SK-N-MC (cell line): ENCODE measurements at places on chromosomes 5 and 9.

DNA sequence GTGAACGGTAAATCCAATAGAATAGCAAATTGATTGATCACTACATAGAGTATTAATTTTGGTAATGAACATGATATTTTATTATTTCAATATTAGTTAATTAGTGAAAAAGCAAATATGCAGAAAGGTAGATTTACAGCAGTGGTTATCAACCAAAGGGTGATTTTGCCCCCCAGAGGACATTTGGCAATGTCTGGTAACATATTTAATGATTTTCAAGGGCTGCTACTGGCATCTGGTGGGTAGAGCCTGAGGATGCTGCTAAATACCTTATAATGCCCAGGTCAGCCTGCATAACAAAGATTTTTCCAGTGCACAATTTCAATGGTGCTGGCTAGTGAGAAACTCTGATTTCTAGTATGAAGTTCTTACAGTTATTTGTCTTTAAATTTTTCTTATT, 1313.7 kb downstream of the PTPRD start:
- no peak for DNase-seq

GRCh38 chr9:112233769-112234168, 58.7 kb upstream of the SUSD1 start:
- DNase-seq, result no peak

DNA sequence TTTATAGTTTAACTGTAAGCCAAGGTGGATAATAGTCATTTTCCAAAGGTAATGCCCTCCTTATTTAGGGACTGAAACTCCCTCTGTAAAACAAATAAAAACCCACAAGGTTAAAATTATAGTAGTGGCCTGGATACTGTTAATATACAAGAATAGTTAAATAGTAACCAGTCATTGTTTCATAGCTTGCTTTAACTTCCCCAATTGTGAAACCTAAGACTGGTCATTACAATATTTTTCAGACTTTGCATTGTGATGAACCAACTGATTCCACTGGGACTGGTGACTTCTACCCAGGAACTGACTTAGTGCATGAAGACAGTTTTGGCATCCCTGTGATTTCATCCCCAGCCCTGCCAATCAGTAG, 162.6 kb downstream of the SMC2 start:
- no peak for DNase-seq

DNA sequence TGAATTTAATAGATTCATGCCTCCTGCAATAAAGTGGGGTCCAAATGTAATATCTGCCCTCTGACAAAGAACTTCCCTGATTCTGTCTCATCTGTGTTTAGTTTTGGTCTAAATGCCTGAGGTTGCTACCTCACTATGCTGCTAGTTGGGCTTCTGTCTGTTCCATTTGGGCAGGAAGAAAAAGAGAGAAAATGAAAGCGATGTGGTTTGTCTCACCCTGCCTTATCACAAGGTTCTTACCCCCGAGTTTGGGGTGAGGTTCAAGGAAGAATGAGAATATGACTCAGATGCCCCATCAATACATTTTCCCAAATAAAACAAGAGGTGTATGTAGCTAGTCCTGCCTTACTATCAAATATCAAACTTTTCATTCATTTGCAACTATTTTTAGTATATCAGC, 132.1 kb upstream of the MTAP start:
- DNase-seq, result no peak

GRCh38 chr9:81629440-81629839, 59.9 kb downstream of the TLE1 start:
- DNase-seq, result no peak

- DNase-seq, result no peak
These were observed 11.8 kb upstream of the CHD1 start for GRCh38 chr5:98940581-98940980.

DNA sequence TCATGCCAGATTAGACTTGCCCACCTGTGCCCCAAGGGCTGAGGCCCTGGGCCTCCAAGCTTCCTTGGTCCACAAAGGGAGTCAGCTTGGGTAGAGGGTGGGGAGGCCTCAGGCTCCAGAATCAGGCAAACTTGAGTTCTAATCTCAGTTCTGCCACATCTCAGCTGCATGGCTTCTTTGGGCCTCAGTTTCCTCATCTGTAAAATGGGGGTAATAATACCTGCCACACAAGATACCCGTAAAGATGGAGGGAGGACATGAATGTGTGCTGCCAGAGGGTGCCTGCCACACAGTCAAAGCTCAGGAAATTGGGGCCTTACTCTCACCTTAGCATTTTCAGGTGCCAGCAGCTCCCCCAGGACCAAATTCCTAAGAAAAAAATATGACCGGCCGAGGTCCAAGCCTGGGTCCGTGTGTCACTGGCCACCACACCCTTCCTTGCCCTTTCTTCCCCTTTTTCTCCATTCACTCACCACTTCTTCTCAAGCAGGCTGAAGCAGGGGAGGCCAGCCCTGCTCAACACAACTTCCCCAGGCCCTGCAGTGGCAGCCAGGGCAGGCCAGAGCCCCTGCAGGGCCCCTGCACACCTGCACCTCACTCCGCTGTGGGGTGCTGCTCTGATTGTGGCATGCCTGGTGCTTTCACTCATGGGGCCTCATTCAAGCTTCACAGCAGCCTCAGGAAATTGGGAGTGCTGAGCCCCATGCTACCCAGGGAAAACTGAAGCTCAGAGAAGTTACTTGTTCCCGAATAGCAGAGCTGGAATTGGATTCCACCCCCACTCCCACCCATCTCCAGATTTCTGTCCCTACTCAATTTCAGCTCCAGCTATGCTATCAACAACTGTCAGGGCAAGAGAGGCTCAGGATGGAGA, 3.9 kb downstream of the RGS14 start:
- DNase-seq, result no peak

- DNase-seq, result peak; percentile 64
These were observed at the start of gene LRRC70 for GRCh38 chr5:62578540-62578939. TSS of gene LRRC70 (plus strand) at chr5:62578819. CDS start at chr5:62579439, 620 bp downstream.

- DNase-seq, result no peak
These were observed 74.0 kb downstream of the C9orf85 start for GRCh38 chr9:71985297-71985911.

- no peak for DNase-seq
These were observed 20.3 kb downstream of the DBH start for GRCh38 chr9:133656211-133657119.

DNA sequence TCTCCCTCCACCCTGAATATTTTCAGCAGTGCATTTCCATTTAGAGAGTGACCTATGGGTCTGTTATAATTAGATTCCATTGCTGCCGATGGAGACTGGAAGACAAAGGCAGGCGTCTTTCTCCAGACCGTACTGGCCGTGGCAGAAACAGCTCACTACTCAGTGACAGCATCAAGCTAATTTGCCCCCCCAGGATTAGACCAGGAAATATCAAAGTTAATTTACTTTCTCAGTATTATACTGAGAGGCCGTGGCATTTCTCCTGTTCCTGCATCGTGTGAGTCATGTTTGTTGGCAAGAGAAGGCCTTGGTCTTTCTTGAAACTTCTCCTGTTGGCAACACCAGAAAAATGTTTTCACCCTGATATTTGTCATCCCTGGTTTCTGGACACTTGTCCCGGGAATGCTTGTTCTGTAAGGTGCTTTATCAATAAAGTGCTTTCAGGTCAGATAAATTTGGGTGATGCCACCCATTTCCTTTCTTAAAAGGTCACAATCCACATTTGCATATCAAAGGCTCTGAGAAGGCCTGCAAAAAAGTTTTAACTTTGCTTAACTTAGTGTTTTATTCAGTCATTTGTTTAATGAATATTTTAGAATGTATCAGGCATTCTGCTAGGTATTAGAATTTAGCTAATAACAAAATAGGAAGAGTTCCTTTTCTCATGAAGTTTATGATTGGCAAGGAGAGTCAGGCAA, 28.4 kb downstream of the SV2C start:
- DNase-seq, result no peak

- DNase-seq, result no peak
These were observed 512.9 kb upstream of the KLF4 start for GRCh38 chr9:108002371-108002956.

- DNase-seq, result no peak
These were observed 22.9 kb downstream of the SLC35A4 start for GRCh38 chr5:140587495-140587894.

GRCh38 chr5:36209664-36210063, 32.1 kb downstream of the NADK2 start:
- DNase-seq, result no peak

GRCh38 chr9:108609227-108609896, 246.4 kb downstream of the ACTL7B start:
- no peak for DNase-seq

- no peak for DNase-seq
These were observed 70.0 kb downstream of the AMBP start for GRCh38 chr9:114007991-114008666.

GRCh38 chr9:32376285-32376684, 8.2 kb upstream of the ACO1 start:
- no peak for DNase-seq

- no peak for DNase-seq
These were observed 1.0 kb upstream of the NIM1K start for GRCh38 chr5:43190755-43191603.

GRCh38 chr9:336039-336438, 121.4 kb downstream of the DOCK8 start:
- DNase-seq, result no peak

- peak; percentile 50 for DNase-seq
These were observed 37.6 kb upstream of the ANKRD55 start for GRCh38 chr5:56270568-56271392.

- DNase-seq, result no peak
These were observed 164.4 kb downstream of the ZSWIM6 start for GRCh38 chr5:61496446-61496845.

DNA sequence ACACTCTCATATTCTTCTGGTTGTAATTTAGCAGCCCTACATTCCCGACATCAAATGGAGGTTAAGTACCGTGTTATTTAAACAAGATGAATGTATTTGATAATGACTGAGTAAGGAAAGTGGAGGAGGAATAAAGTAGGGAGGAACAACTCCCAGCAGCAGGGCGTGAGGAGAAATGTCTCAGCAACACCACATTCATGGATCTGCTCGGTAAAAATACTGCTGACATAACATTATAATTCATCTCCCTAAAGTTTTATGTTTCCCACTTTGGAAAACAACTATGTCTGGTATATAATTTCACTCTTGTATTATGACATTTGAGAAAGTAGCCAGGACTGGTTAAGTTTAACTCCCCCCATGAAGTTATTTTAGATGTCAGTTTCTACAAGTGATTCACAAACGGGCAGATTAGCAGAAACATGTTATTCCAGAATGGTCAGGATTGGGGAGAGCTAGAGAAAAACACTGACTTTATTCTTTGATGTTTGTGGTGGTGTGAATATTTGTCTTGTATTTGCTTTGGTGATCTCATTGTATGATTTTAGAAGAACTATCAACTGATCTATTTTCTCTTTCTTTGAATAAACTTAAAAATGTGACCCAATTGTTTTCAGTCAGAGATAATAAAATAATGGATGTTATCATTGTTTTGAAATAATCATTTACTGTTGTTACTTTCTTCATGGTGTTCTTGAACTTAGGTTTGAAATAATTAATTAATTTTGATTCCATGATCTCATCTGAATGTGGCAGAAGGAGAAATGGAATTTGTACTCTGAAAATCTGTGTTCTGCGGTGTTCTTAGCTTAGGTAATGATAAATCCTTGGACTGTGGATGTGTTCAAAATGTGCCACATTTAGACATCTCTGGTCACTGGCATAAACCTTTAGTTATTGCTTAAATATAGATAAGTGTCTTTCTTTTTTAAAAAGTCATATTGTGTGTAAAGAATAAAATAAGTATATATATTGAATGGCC, 303.6 kb upstream of the ZNF608 start:
- no peak for DNase-seq

DNA sequence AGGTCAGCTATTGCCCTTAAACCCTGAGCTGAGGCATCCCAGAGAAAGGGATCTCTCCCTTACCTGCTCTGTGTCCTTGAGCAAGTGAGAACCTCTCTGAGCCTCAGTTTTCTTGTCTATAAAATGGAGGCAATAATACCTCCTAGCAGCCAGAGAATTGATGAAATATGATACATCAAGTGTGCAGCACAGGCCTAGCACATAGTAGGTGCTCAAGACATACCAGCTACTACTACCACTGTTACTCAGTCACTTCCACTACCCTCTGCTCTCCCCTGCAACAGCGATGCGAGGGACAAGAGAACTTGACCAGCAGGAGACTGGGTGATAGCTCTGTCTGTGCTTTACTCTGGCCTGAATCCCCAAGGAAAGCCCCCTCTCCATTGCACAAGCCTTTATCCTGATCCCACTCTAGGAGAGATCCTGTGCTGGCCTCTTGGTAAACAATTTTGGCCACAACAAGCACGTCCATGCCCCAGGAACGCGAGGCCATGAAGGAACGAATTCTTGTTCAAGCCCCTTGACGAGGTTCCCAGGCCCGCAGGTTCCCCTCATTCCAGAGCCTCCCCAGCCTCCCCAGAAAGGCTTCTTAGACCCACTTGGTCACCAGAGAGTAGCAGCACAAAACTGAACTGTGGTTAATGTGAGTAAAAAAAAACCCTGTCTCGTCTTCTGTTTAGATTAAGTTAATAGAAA, 39.4 kb downstream of the LRSAM1 start:
- DNase-seq, result no peak

DNA sequence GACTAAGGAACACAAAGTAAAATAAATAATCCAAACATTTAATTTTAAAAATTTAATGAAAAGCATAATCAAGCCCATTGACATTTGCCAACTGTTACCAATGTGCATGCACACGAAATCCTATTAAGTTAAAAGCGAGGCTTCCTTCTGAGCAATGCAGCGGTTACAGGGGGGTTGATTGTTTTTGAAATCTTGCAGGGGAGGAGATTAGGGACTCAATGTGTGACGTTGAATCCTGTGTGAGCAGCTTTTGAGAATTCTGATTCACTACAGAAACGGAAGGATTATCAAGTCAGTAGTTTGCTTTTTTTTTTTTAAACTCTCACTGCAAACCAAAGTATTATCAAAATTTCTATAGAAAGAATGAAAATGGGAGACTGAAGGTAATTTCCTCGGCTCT, 109.5 kb downstream of the PRKACG start:
- DNase-seq, result no peak

DNA sequence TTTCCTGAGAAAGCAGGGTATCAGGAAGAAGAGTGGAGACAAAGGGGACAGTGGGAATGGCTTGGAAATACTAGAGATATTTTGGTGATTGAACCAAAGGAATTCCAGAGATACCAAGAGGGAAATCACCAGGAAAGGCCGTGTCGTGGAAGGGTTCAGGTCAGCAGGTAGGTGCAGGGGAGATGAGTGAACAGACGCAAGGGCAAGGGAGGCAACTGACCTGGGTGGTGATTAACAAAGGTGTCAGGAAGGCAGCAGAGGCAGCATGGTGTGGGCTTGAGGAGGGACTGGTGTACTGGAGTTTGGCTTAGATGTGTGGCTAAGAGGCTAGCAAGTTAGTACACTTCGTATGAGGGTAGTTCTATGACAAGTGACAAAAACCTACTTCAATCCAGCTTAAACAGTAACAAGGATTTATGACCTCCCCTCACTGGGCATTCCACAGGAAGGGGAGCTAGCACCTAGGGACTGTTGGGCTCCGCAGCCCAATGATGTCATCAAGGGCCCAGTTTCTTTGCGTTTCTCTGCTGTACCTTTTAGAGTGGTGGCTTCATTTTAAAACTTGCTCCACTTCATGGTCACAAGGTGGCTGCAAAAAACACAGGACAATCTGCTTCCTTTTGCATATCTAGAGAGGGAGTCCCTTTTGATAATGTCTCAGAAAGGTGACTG, 37.0 kb downstream of the INIP start:
- DNase-seq, result no peak

GRCh38 chr5:56668996-56669395, 146.4 kb upstream of the MAP3K1 start:
- DNase-seq, result no peak

GRCh38 chr9:35748858-35749514, at the start of the genes GBA2 and RGP1:
TSS of gene GBA2 (minus strand) at chr9:35749228. CDS start at chr9:35748704, 524 bp downstream.
TSS of gene RGP1 (plus strand) at chr9:35749287. CDS start at chr9:35749756, 469 bp downstream.
- DNase-seq, result no peak
